RCC 7860 (cell line): ENCODE measurements at places on chromosomes 12 and 14.

GRCh38 chr14:32010604-32011125 lies 66.4 kb upstream of the ARHGAP5 start:
- DNase-seq = peak; percentile 92

DNA sequence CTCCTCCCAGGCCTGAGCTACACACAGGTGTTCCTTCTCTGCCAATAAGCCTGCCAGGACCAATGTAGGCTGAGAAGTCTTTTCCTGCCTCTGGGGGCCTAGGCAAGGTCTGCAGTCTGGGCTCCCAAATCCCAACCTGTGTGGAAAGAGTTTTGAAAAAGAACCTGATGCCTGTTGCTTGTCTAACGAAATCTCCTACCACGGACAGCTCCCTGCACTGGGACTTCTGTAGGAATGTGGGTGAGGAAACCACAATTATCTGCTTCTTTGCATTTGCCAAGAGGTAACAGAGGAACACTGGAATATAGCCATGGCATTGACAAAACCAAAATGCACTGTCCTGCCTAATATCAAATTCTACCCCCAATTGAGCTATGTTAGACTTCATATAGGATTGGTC lies 877.0 kb upstream of the TMEM132C start:
- peak; percentile 51 for DNase-seq

DNA sequence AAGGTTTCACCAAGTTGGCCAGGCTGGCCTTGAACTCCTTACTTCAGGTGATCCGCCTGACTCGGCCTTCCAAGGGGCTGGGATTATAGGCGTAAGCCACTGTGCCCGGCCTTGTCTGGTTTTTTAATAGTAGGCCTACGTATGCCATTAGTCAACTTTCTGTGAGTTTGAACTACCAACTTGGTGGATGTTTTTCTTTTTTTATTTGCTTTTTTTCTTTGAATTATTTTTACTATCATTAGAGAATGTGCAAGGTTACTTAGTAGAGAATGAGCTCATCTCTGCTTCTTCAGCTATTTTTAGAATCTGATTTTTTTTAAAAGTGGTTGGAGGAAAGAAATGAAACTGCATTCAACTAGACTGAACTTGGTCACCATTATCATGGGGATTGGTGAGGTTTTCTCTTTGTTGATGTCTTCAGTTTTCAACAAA lies 51.4 kb downstream of the HMGA2 start:
- peak; percentile 19 for DNase-seq

- no peak for DNase-seq
Observed at GRCh38 chr12:94898388-94898787, 105.1 kb downstream of the NDUFA12 start.

GRCh38 chr14:56660677-56661389 lies 81.2 kb downstream of the TMEM260 start:
- DNase-seq = no peak

DNA sequence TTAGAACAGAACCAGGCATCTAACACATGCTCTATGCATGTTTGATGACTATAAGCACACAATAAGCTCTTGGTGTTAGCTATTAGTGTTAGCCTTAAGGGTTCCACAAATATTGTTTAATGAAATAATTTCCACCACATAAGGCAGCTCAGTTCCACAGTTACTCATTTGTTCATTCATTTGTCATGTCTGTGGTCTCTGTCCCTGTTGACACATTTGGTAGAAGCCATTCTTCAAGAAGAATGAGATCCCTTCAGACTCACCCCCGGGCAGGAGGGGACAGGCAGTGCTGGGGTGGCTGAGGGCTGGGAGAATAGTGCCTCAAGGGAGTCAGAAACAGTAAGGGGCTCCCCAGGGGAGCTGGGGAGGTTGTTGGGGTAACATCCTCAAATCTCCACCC lies 3.7 kb upstream of the FAIM2 start:
- no peak for DNase-seq

GRCh38 chr14:50906326-50907065 lies 34.6 kb downstream of the ABHD12B start:
- DNase-seq = no peak

DNA sequence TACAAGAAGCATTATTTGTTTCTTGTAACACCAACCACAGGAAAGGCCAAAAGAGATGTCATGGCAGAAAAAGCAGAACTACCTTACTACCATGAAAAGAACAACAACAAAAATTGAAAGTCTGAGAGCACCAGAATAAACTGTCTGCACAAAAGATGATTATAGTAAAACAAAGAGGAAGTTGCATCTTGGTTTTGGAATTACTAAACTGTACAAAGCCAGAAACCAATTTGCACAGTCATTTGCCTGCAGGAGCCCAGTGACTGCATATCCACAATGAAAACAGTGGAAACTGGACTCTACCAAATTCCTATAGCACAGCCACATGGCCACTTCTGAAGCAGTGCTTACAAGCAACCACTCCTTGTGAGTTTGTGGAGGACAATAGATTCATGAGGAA lies 276.2 kb downstream of the SSPN start:
- no peak for DNase-seq
